Activated naive CD4-positive, alpha-beta T cell (primary cell): ENCODE measurements at places on chromosomes 6 and 20.

DNA sequence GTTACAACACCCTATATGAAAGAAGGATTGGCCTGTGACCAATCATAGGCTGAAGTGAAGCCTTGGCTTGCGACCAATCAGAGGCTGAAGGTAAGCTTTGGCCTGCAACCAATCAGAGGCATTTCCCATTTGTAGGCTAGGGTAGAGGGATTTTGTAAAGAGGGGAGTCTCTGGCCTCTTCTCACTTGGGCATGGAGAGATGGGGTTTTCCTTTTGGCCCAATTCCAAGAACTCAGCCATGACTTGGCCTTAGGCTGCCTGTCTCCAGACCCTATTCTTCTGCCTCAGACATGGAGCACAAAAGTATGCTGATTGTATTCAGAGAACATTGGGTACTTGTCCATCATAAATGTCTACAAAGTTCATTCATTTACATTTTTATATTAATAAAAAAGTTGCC is 308.3 kb downstream of the UTRN start:
- no peak for DNase-seq

GRCh38 chr20:17621229-17621968 is 51.5 kb downstream of the DSTN start:
- DNase-seq: no peak

- no peak for DNase-seq
Observed at GRCh38 chr6:56513631-56514030, 129.1 kb downstream of the DST start.

- no peak for DNase-seq
Observed at GRCh38 chr6:7628909-7629308, 38.9 kb downstream of the SNRNP48 start.

DNA sequence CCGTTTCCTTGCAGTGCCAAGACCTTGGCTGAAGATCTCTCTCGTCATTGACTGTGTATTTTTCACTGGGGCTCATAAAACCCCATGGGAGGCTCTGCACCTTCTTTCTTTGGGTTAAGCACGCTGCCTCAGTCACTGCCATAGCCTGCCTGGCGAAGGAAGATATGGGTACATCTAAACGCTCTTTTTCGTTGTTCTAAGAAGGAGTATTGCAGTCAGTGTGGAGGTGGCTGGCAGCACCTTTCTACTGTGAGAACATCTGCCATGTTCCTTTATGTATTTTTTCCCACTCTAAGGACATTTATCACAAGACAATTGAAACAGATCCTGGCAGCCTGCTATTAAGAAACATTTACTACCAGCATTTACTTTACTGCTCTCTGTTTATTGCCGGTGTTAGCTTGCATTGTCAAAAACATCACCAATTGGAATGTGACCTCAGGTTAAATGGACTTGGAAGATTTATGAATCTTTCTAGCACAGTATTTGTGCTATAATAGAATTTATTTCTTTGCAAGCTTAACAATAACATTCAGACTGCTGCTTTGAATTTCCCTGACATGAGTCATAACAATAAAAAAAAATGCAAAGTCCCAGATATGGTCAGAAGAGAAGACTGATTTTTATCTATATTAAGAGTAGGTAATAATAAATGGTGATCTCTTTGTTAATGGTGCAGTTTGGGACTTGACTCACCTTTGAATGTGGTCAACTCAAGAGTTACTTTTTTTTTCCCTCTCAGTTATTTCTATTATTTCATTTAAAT is 62.2 kb upstream of the CLDN20 start:
- no peak for DNase-seq

GRCh38 chr6:101069191-101069795 is 188.2 kb upstream of the ASCC3 start:
- DNase-seq: no peak

DNA sequence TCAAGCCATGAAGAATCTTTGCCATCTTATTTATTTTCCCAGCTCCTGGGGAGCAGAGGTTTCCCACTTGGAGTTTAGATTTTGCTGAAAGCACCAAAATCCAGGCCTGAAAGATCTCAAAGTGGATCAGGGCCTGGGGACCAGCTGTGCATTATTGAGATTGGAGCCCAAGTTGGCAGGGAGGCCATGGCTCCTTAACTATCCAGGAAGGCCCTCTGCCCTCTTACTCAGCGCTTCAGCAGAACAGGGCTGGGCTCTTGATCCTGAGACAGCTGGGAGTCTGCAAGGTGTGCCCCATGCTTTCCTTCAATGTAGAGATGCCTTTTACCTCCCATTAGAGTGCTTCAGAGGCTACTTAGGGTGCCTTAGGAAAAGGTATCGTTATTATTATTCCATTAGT is 24.6 kb downstream of the FOXO3 start:
- DNase-seq: no peak

DNA sequence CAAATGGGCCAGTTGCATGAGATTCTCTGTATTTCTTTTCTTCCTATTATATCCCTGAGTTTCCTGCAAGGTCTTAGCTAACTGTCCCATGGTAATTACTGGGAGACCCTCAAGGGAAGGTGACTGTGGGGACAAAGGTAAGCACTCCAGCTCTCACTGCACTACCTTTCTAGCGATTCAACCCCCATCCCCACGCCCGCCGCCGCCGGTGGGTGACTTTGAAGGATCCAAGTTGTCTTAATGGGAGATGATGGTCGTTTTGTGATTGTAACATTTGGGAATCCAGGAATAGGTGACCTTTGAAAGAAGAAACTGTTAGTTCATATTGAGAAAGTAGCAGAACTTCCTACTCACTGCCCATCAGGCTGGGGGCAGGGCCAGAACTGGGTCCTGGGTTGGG is 265.5 kb downstream of the LRFN2 start:
- no peak for DNase-seq

DNA sequence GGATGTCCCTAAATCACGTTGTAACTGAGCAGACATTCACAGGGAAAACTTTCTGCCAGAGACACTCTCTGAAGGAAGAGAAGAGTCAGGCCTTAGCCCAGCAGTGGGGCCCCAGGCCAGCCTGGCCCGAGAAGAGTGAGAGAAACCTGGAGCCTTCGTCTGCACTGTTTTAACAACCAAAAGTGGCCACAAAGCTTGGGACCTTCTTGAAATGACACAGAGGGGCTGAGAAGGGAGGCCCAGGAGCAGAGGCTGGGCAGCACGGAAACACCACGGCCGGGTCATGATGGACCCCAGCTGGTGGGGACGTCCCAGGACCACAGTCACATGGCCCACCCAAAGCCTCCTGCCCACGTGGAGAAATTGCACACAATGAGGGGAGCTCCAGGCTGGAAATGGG is 126.8 kb upstream of the THBS2 start:
- no peak for DNase-seq

DNA sequence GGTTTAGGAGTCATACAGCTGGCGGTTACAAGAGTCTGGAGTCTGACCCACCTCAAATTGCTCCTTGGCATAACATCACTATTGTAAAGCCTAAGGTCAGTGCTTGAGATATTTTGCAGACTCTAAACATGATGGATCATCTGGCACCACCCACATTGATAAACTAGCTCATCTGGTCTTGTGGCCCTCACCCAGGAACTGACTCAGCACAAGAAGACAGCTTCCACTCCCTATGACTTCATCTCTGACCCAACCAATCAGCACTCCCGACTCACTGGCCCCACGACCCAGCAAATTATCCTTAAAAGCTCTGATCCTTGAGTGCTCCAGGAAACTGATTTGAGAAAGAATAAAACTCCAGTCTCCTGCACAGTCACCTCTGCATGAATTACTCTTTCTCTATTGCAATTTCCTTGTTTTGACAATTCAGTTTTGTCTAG is 115.9 kb downstream of the CD24 start:
- no peak for DNase-seq

DNA sequence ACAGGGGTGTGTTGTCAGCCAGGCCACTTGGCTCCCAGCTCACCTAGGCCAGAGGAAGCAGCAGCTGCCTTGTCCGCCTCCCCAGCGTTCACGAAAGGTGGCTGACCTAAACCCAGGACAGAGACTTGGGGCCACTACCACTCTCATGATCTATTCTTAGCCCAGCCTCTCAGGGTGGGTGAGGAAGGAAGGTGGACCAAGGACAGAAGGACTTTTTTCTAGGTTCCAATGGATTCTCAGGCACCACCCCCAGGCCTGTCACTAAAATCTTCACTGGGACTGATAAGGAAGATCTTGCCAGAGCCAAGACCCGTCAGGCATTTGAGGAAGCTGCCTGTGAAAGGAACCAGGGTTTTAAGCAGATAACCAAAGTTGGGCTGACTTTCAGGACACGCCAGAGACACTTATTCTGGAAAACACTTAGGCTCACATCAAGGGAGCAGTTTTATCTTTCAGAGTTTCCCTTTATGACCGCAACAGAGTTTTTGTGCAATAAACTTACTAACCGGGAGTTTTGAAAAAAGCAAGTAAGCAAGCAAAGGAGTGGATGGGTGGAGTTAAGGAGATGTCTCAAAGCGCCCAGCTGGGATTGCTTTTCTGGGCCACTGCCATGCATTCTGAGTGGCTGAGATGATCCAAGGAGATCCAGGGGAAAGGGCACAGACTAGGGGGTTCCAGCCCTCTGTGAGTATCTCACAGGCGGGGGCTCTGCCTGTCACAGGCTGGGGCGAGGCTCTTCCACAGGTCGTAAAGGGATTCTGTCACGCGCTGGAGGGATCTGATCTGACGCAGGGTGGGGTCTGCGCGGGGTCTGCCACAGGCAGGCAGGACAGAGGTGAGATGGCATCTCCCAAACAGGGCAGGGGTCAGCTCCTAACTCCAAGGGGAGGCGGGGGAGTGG is 989 bp downstream of the FITM2 start:
- DNase-seq: no peak

DNA sequence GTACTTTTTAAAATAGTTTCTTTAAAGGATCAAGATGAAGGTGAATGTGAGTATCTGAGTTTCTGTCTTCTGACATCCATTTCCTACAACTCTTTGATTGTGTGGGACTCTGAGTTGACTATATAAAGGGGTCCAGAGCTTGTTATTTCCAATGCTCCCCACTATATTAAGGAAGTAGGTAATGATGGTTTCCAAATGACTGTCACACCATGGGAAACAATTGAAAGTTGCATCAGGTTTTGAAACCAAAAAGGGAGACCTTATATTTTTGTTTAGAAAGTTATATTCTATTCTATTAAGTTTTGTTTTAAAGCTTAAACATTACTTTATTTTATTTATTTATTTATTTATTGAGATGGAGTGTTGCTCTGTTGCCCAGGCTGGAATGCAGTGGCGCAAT is 11.2 kb downstream of the CASS4 start:
- no peak for DNase-seq

GRCh38 chr20:38373231-38373867 is 27.1 kb downstream of the LBP start:
- DNase-seq: no peak

GRCh38 chr6:150282806-150283205 is 86.0 kb upstream of the IYD start:
- DNase-seq: no peak

DNA sequence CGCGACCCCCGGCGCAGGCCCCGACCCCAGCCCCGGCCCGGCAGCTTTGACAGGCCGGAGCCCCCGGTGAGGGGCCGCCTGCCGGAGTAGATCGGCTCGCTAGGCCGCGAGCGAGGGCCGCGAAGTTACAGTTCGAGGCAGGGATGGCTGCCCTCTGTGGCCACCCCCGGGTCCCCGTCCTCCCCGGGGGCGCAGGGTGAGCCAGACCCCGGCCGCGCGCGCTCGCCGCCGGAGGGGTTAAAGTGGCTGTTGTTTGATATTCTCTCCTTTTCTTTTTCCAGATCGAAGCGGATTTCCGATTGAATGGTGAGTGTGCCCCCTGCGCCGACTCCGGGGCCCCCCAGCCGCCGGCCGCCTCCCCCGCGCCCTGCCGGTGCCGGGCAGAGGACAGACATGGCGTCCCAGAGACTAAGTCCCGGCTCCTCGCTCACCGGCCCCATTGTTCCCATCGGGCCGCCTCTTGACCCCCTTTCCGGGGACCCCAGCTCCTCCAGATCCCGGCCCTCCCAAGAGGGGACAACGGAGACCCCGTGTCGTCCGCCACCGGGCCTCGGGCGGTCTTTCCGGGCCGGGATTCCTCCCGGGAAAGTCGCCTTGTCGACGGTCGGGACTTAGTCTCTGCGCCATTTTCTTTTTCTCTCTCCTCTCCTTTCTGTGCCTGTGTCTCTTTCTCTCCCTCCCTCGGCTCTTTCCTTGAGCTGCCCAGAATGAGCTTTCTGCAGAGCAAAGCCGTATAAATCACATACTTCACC is 704 bp downstream of the TOP1 start:
- no peak for DNase-seq

- no peak for DNase-seq
Observed at GRCh38 chr20:56710125-56710524, 81.0 kb downstream of the TFAP2C start.

DNA sequence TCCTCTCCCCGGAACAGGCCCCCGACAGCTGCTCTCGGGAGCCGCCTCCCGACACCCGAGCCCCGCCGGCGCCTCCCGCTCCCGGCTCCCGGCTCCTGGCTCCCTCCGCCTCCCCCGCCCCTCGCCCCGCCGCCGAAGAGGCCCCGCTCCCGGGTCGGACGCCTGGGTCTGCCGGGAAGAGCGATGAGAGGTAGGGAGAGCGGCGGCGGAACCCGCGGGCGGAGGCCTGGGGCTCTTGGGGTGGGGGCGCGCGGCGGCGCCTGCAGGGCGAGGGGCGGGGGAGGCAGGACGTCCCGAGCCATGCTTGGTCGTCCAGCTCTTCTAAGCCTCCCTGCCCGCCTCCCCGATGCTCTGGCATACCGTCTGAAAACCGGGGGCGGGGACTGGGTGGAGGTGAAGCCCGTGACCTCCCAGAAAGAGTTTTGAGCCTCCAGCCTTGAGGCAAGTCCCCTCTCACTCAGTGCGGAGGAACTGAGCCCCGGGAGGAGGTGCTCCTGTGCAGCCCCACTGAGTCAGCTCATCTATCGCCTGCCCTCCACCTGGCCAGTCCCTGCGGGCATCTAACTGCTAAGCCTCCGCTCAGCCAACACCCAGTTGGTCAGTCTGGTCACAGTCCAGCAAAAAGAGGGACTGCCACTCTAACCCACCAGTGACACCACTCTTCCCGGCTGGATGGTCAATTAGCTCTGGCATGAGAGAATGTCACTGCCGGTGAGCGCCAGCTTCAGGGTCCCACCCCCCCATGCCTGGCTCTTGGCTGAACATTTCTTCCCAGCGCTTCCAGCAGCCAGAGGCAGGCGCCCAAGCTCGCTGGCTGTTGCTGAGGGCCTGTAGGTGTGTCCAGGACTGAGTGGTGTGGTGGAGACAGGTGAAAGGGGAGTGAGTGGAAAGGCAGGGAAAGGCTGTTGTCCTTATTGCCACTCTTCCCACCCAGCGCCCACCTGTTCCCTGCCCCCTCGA is 482 bp downstream of the DDR1 start:
- peak; percentile 18 for DNase-seq

GRCh38 chr6:121135425-121135824 is 198.9 kb downstream of the TBC1D32 start:
- DNase-seq: no peak

DNA sequence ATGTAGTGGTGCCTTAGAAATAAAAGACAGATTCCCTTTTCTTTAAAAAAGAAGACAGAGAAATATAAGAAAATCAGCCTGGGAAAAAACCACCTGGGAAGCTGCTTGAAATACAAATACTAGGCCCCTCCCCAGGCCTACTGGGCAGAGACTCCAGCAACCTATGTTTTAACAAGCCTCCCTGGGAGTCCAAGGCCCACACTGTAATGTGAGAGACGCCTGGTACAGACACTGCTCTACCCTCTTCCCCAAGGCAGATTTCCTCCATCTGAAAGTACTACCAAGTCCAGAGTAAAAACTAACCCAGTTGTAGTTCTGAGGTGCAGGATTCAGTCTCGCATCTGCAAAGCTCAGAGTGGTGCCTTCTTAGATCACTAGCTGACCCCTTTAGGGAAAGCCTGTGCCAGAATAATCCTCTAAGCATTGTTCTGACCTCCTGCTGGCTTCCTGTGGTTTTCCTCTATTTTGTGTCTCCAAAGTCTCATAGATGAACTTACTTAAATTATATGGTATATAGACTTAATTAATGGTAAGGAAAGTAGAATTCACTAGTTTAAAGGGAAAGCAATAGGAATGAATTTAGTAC is 270.2 kb upstream of the SLC35B3 start:
- no peak for DNase-seq
